Stimulated activated CD4-positive, alpha-beta T cell treated with anti-CD3 and anti-CD28 coated beads, Interleukin-15, amount 100 ng/mL, for 1 hour (primary cell): ENCODE measurements at places on chromosomes 5 and 9.

DNA sequence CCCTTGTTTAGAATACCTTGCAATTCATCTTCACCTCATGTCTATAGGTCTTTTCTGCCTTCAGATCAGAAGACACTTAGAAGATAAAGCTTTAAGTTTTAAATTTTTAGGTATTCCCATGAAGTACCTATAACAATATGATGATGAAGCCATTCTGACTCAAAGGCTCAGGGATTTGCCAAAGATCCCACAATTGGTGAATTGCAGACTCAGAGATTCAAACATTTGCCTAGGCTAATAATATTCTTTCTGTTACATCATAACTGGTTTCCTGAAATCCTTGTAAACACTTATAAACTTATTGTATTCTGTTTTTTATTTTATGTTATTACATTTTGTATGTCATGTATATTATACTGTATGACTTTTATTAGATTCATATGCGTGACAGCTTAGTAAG lies 62.8 kb upstream of the ZFAND5 start:
- DNase-seq, result no peak

- no peak for DNase-seq
Measured at GRCh38 chr9:35903049-35903448, 3.0 kb upstream of the HRCT1 start.

GRCh38 chr9:131487621-131488031 lies 15.1 kb upstream of the POMT1 start:
- no peak for DNase-seq

DNA sequence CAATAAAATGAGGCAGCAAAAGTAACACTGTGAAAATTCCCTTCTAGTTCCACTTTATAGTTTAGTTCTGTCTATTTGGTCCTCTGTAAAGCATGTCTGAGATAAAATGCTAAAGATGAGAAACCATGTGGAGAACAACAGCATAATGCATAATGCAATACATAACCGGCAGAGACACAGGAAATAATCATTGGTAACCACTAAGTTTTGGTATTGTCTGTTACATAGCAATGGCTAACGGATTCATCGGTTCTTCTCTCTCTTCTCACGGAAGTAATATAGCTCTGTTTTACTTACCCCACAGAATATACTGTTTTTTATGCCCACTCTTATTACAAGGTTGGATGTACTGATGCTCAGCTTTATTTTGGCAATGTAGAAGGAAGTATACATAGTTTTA lies 158.9 kb downstream of the FAM174A start:
- DNase-seq, result no peak

GRCh38 chr5:153498516-153498915 lies 8.0 kb downstream of the GRIA1 start:
- DNase-seq, result no peak

- no peak for DNase-seq
Measured at GRCh38 chr5:176501333-176501732, 35.9 kb downstream of the RNF44 start.

DNA sequence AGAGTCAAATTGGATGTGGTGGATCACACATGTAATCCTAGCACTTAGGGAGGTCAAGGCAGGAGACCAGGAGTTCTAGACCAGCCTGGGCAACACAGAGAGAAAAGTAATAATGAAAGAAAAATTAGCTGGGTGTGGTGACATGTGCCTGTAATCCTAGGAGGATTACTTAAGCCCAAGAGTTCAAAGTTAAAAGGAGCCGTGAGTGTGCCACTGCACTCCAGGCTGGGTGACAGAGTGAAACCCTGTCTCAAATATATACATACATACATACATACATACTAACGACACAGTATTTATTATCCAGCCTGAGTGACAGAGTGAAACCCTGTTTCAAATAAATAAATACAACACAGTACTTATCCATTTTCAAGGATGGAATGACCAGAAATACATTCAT lies 180.3 kb downstream of the BNC2 start:
- DNase-seq, result no peak

DNA sequence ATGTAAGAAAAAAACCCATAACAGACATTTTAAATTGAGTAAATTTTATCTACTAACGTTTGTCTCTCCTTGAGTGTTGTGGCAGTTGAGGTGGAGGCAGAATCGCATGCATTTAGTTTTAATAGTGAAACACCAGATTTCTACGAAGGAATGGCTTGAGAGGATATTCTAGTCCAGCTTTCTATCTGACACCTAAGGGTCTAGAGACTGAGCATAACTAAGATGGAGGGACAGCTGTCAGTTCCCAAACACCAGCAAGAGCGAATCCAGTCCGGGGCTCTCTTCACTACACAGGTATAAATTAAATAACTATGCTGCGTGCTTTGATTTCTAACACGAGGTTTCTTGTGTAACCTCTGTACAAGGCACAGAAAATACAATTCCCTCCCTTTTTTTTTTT lies 1.4 kb downstream of the NCBP1 start:
- no peak for DNase-seq

DNA sequence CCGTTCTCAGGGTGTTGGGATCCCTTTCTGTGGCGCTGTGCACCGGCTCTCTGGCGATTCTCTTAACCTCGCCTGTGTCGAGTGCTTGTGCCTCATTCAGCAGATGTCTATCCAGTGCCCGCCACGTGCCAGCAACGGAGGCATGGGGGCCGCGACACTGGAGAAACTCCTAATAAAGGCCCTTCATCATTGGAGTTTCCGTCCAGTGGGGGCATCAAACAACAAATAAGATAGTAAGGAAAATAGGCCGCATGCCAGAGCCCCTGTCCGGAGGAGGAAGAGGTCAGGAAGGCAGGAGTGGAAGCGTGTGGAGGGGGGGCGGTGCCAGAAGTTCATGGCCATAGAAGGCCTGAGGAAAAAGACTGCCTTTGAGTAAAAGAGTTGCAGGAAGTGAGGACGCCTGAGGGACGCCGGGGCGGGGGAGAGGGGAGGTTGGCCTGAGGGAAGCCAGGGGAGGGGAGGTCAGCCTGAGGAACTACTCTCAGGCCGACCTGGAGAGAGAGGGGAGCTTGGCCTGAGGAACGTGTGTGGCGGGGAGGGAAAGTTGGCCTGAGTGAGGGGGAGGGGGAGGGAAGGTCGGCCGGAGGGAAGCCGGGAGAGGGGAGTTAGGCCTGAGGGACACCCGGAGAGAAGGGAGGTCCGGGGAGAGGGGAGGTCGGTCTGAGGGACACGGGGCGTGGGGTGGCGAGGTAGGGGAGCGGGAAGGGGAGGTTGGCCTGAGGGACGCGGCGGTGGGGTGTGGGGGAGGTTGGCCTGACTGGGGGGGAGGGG lies 82.2 kb downstream of the CACNA1B start:
- no peak for DNase-seq

GRCh38 chr5:93164690-93165089 lies 416.3 kb downstream of the NR2F1-AS1 start:
- no peak for DNase-seq

GRCh38 chr9:129889941-129890717 lies 54.9 kb downstream of the USP20 start:
- DNase-seq, result peak; percentile 25

DNA sequence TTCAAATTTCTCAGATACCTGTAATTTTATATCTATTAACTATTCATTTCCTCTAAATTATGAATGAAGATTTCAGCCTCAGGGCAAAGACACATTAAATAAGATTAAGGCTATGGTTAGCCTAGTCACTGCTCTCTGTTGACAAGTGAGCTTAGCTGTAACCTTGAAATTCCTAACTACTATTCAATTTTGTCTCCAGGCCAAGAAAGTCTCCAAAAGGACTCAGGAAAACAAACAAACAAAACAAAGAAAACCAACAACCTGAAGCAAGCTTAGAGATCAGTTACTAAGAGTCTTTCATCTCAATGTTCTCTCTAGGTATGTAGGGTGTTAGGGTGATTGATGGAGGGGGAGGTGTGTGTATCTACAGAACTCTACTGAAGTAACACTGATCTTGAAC lies 9.6 kb upstream of the CTNNAL1 start:
- no peak for DNase-seq

GRCh38 chr9:28056006-28056405 lies 482.7 kb upstream of the C9orf72 start:
- no peak for DNase-seq

- DNase-seq, result no peak
Measured at GRCh38 chr5:10578869-10579268, 15.0 kb downstream of the ANKRD33B start.

GRCh38 chr9:136602193-136602885 lies 56.5 kb upstream of the NOTCH1 start:
- no peak for DNase-seq

GRCh38 chr9:69822116-69822750 lies 1.6 kb downstream of the CFAP95 start:
- no peak for DNase-seq

DNA sequence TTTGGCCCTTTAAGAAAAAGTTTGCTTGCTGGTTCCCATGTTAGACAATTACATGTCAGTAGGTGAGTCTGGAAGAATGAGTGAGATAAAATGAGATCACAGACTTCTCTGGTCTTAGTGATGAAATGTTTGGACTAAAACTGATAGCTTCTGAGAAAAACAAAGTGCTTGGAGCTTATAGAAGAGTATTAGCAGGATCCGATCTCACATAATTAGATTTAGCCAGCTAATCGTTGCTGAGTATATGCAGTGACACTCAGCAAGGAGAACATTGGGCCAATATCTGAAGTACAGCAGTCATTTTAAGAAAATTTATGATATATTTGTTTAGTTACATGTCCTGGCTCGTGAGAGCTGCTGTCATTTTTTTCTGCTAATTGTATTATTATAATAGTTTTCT lies 135.8 kb downstream of the SNCAIP start:
- no peak for DNase-seq

DNA sequence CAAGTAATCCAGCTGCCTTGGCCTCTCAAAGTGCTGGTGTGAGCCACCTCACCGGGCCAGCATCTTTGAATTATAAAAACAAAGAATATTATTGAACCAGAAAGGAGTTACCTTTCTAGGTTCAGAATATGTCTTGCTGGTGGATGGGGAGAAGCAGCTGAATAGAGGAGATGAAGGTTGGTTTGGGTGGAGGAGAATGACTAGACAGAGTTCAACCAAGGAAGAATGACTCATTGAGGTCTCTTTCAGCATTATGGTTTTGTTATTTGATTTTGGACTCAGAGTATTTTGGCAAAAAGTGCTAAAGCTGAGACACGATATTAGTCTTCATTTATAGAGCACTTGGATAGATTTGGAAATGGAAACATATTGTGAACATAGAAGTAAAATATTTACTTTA lies 75.2 kb upstream of the MPDZ start:
- DNase-seq, result no peak

DNA sequence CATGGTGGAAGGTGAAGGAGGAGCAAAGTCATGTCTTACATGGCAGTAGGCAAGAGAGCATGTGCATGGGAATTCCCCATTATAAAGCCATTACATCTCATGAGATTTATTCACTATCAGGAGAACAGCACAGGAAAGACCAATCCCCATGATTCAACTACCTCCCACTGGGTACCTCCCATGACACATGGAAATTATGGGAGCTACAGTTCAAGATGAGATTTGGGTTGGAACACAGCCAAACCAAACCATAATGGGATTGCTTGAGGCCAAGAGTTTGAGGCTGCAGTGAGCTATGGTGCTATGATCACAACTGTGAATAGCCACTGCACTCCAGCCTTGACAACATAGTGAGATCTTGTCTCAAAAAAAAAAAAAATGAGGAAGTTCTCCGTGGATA lies 581.8 kb downstream of the TAF11L14 start:
- DNase-seq, result no peak

DNA sequence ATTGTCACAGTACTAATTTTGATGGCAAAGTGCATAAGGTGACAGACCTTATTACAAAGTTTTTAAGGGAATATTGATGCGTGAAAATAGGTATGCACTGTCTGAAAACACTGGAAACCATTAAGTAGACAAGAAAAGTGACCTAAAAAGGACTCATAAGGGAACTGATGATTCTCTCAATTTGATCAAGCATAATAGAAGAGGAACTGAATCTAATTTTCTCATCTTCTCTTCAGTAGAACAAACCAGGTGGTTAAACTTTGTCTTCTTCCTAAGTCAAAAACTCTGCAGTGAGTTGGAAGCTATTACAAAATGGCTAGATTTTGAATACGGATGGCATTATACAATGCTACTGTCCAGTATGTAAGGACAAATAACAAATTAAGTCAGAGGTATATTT lies 53.4 kb downstream of the RNF145 start:
- no peak for DNase-seq

DNA sequence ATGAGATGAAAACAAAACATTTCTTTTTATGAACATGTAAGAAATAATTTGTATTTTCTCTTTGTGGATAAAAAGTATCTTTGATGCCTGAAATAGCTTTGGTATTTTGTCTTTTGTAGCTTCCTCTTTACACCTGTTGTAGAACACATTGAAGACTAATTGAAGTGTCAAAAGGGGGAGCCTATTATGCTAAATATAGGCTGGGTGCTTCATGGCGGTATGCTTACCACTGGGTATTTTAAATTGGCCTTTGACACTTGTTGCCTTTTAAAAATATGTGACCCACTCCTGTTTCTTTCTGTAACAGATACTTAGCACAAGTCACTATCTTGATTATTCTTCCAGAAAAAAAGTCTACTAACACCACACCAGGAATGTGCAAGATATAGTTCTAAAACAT lies 226.4 kb downstream of the KIAA0825 start:
- DNase-seq, result no peak

- DNase-seq, result no peak
Measured at GRCh38 chr9:12906646-12907045, 131.8 kb downstream of the LURAP1L start.

DNA sequence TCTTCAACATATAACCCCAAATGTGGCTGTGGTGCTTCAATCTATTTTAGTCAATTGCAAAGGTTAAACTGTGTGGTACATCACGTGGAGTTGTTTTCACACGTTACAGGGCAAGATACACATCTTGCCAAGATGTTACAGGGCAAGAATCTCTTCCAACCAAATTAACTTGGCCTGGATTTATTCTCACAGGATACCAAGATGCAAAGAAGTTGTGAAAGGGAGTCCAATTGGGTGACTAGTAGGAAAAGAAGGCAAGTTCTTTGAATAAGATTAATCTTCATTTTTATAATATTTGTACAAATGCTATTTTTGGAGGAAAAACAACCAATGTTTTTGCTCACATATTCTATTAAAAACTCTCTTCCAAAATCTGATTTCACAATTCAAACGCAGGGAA lies 4.8 kb upstream of the IFNA8 start:
- no peak for DNase-seq

GRCh38 chr9:114507726-114508125 lies 2.5 kb upstream of the WHRN start:
- no peak for DNase-seq

- no peak for DNase-seq
Measured at GRCh38 chr5:52998552-52999313, 9.6 kb downstream of the ITGA2 start.

DNA sequence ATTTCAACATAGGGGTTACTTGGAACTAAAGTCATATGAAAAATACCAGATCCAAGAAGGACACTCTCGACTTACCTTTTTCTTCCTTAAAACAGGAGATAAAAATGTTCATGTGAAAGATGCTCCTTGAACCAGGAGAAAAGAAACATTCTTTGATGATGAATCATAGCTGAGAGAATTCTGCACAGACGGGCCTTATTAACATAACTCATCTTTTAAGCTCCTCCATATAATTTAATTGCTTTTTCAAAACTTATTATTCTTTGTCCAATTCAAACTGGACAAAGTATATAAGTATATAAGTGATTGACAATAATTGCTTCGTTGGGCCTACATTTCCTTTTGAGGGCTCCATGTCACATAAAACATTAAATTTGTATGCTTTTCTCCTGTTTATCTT lies 945.2 kb upstream of the C9orf72 start:
- no peak for DNase-seq
